Cortex of kidney (tissue), 1 donor: ENCODE measurements at places on chromosomes 2 and 18.

- DNase-seq = no peak
Observed at GRCh38 chr2:64482765-64483504, 29.0 kb downstream of the LGALSL start.

DNA sequence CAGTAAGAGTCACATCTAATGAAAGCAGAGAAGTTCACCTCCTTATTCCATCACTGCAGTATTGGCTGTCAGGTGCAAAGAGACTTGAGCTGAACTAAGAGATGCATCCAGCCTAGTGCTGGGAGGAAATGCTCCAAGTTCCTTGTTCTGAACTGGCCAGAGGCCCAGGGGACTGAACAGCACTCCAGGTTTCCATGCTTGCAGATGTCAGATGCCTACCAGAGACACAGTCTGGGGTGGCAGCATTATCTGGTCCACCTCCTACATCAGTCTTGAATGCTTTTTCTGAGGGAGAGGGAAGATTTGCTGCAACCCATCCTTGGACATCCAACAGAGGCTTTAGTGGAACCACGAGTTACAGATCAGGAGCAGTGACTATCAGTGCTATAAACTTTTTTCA is 331.3 kb downstream of the CYRIA start:
- no peak for DNase-seq

DNA sequence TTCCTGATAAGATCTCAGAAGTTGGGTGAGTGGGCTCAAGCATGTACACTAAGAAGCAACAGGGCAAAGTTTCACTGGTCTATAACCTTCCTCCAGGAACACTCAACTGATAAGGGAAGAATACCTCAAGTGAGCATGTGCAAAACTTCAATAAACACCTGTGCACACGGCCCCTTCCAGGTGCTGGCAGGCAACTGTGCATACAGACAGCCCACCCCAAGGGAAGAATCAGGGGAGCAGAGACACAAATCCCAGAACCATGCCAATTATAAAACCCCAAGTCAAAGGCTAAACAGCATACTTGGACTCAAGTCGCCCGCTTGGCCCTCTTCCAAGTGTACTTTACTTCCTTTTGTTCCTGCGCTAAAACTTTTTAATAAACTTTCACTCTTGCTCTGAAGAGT is 85.9 kb upstream of the RTN4 start:
- no peak for DNase-seq

- no peak for DNase-seq
Observed at GRCh38 chr2:163210430-163210918, 371.9 kb upstream of the KCNH7 start.

GRCh38 chr2:48851161-48851560 is 95.6 kb upstream of the LHCGR start:
- no peak for DNase-seq

GRCh38 chr18:7614042-7614441 is 46.9 kb downstream of the PTPRM start:
- no peak for DNase-seq

DNA sequence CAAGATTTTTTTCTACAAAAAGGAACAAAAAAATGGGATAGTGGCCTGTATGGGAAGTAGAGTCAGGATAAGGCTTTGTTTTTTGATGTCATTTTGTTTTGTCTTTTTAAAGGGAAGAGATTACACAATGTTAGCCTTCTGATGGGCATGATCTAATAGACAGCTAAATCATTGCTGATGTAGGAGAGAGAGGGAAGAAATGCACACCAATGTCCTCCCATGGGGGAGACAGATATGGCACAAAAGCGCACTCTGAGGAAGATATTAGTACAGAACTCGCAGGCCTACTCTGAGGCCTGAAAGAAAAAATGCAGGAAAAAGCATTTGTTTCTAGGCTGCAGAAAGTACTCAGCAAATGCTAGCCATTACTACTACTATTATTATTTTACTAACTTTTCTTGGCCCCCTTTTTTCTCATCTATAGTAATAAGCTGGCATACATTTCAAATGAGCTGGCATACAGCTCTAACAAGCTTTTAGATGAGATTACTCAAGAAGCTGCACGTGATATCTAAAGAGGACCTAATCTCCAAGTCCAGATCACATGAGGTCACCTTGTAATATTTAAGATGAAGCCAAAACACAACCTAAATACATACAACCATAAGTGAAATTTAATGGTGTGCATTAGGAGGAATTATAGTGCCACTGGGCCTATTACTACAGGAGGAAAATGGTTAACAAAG is 269.4 kb upstream of the TANK start:
- no peak for DNase-seq

DNA sequence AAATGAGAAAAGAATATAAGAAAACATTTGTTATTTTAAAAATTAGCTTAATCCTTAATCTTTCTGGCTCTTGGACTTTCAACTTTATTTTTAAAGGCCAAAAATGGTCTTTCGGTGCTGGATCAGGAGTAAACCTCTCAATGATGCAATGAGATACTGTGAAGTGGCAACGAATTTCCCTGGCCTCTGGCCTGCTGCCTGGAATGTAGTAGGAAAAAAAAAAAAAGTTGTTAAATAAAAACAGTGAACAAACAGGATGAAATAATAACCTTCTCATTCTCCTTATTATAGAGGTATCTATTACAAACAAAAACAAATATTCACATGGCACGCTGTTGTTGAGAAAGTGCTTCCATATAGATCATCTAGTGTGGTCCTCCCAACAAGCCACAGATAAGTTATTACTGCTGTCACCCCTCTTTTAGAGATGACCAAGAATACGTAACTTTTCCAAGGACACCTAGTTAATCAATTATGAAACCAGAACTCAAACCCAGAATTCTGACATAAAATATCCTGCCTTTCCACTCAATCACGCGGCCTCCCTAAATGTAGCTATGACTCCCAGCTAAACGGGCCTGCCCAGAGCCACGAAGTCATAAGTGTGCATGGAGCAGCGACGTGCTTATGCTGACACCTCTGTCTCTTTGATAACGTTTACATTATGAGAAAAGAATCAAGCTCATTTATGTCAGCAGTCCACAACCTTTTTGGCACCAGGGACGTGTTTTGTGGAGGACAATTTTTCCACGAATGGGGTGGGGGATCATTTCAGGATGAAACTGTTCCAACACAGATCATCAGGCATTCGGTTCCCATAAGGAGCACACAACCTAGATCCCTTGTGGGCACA is 170.9 kb downstream of the BCL2 start:
- DNase-seq = no peak

GRCh38 chr18:63063171-63063570 is 256.4 kb downstream of the BCL2 start:
- no peak for DNase-seq

GRCh38 chr2:54526226-54526879 is 70.2 kb downstream of the SPTBN1 start:
- no peak for DNase-seq

GRCh38 chr2:60516383-60516811 is 37.1 kb downstream of the BCL11A start:
- no peak for DNase-seq

GRCh38 chr2:203547356-203547755 is 12.3 kb upstream of the RAPH1 start:
- DNase-seq = no peak
